ENCODE measurements at places on chromosomes 7 and 10.

DNA sequence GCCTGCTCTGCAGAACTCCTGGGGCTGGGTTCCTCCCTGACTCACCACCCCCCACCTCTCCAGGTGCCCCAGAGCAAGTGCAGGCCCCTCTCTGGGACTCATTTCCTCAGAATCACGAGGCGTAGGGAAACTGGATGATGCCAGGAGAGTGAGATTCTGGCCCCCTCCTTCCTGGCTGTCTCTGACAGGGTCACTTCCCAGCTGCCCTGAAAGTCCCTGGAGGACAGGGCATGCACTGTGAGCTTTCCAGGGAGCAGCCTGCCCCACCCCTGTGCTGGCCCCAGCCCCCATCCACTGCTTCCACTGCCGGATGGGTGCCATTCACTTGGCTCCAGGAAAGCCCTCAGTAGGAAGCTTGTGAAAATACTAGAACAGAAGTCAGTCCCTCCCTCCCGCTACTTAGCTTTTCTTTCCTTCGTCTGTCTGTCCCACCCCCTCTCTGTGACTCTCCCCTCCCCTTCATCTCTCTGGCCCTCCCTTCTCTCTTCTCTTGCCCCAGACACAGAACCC lies 10.4 kb downstream of the TACR2 start:
- DNase-seq, result no peak

- DNase-seq, result no peak
Measured at GRCh38 chr7:100215895-100216294, 3.9 kb upstream of the PVRIG start.

DNA sequence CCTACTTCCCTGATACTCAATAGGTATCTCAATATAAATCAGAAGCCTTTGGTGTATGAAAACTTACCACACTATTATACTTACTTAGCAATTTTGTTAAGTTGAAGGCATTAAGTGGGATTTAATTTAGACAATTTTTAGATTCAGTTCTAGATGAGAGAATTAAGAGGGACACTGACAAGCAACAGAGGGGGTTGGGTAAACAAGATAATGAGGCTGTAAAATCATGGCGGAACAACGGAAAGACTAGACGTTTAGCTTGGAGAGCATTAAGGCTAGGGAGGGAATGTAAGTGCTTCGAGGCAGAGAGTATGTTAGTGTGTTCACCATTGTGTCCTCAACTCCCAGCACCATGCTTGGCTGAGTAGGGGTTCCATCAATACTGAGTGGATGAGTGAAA lies 71.3 kb downstream of the DENND11 start:
- DNase-seq, result no peak

GRCh38 chr7:152523916-152524315 lies 88.1 kb upstream of the KMT2C start:
- DNase-seq, result peak; percentile 14

DNA sequence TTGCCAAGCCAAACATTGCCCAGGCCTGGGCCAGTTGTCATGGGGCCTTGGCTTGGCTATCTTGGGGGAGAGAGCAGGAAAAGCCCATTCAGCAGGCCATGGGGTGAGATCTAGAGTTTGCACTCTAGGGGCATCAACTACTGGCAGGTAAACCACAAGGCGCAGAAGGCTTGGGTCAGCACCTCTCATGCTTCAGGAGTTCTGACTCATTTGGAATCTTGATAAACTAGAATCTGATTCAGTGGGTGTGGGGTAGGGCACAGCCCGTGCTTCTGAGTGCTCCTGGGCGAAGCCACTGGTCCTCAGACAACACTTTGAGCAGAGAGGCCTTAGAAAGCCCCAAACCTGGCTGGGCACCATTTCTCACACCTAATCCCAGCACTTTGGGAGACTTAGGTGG lies 81.1 kb downstream of the RGS10 start:
- no peak for DNase-seq

- no peak for DNase-seq
Measured at GRCh38 chr7:121411597-121411979, 15.5 kb upstream of the FAM3C start.
